ENCODE measurements at places on chromosomes 5 and 9.
A peak's percentile ranks its signal among the peaks of the same experiment; 100 is the strongest.

DNA sequence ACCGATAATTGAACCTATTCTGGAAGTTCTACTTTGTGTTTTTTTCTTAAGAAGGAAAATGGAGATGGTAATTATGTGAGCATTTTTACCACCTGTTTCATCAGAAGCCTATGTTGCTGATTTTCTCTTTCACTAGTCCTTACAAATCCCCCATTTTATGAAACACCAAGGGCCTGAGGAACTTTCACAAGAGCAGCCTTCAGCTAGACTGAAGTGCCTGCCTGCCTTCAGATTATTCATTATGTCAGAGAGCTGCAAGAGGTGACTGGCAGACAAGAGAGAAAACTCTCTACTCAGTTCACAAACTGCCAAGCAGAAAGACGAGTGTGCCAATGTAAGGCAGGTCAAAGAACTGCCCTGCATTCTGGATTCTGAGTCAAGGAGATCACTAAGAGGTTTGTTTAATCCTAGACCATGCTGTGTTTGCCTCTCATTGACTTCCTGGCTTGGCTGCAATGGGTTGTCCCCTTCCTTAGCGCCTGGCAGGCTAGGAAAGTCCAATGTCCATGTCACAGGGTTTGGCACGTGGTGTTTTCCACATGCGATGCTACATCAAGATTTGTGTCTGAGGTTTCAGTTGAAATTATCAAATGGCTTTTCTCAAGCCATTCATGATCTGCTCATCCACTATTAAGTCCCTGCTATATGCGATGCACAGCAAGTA lies 143.3 kb downstream of the CDC42SE2 start:
- DNase-seq, result no peak

DNA sequence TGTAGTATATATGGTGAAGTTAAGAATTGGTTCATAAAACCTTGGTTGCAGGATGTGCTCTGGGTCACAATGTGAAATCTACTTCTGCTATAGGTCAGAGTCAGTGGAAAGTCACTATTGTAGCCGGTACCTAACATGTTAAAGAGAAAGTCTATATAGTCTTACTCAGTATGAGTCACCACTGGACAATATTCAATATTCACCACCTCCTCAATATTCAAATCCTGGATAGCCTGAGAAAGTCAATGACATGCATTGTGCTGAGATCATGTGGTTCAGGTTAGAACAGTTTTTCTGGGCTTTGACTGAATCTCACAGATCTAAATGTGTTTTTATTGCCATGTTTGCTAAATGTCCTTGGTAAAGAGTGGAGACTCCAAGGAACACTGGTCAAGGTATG lies 108.8 kb downstream of the HMHB1 start:
- DNase-seq, result peak; percentile 56

DNA sequence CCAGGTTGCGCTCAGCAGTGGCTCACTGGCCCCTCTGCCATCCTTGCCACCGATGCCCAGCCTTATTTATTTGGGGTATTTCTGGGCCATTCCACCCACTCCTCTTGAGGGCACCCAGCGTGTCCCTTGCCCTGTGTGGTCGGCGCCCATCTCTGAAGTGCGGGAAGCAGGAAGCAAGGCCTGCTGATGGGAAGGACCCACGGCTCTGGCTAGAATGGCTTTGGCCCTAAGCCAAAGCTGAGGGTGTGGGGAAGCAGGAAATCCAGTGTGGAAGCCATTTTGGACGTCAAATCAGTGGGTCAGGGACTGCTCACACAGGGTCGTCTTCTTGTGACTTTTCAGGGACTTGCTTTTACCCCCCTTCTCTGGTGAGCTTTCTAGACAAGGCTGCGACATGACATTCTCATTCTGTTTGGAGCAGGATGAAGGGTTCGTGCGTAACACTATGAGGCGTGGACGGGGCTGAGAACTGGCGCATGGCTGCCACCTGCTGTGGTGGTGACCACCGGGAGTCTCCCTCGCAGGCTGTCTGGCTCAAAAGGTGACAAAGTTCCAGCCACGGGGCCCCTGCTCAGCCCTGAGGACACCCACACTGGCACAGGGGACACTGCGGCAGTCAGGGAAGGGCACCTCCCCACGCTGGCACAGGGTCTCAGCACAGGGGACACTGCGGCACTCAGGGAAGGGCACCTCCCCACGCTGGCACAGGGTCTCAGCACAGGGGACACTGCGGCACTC lies 50.7 kb upstream of the NKD2 start:
- DNase-seq, result no peak

- DNase-seq, result no peak
Observed at GRCh38 chr5:86664173-86664572, 46.4 kb downstream of the COX7C start.

DNA sequence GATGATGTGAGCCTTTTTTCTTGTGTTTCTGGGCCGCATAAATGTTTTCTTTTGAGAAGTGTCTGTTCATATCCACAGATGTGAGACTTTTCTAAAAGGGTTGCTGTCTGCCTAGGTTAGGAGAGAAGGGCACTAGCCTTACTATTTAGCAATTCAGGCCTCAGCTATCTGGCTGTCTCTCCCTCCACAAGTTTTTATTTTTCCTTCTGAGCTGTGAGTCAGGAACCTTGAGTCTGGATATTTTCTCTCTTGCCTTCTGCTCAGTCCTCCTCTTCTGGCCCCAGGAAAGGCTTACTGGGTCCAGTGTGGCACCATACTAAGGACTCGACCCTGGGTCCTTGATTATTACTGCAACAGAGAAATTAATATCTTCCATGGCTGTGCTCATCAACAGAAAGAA lies 187.6 kb downstream of the CSNK1G3 start:
- no peak for DNase-seq

DNA sequence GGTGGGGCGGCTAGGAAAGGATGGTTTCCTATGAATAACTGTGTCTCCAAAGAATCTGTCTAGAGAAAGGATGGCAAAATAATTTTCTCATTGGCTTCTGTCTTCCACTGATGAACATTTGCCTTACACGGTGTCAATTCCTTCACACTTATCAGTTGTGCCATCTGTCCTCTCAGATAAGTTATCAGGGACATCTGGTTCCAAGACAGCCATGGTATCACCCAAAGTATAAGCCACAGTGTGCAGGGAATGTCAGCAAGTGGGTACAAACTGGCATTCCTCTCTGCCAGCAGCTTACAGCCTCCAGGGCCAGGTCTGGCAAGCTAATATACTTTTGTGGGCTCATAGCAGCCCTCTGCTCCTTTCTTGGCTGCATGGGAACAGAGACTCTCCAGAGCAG lies 1092.0 kb downstream of the EFNA5 start:
- no peak for DNase-seq

DNA sequence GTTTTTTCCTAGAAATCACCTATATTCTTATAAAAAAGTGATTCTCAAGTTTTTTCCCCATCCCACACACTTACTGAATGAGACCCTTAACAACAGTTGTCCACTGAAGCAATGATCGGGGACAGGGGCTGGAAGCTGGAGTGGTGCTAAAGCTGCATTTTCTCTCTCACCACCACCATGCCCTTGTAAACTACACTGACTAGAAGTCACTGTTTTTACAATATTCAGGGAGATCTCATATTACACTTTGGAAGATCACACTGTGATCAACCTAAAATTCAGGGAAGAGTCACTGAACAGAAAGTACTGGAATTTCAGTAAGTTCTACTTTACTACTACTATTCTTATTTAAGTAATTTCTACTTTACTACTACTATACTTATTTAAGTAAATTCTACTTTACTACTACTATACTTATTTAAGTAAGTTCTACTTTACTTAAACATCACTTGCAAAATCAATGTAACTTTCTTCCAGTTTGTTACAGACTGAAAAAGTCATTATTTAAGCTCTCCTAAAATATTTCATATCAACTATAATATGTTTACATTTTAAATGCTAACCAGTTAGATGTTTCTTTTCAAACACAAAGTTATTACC lies 164.3 kb downstream of the AGTPBP1 start:
- DNase-seq, result no peak

DNA sequence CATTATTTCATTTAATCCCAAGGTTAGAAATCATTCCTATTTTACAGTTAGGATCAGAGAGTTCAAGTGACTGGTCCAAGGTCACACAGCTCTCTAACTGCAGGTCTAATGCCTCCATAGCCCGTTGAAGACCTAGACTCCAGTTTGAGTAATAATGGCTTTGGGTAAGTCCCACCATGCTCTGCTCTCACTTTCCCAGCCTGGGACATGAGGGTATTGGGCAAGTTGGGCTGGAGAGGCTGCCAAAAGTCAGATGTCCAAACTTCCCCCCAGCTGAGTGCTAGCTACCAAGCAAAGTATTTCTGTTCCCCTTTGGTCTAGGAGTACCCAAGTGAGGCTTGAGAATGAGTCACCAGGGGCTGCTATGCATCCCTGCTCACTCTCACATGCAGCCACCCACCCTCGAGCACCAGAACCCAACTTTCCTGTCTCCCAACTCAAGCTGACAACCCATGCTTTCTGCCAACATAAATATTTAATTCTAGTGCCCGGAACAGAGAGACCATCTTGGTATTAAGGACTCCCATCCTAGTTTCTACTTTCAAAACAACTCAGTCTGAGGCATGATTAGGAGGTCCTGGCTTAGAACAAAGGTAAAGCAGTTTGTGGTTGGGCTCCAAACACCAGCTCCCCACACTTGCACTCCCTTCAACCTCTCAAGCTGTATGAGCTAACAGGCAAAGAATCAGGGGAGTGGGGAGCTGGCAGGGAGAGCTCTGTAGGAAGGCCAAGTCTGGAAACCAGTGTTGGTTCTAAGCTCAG lies 236.5 kb upstream of the TRIM32 start:
- peak; percentile 78 for DNase-seq

DNA sequence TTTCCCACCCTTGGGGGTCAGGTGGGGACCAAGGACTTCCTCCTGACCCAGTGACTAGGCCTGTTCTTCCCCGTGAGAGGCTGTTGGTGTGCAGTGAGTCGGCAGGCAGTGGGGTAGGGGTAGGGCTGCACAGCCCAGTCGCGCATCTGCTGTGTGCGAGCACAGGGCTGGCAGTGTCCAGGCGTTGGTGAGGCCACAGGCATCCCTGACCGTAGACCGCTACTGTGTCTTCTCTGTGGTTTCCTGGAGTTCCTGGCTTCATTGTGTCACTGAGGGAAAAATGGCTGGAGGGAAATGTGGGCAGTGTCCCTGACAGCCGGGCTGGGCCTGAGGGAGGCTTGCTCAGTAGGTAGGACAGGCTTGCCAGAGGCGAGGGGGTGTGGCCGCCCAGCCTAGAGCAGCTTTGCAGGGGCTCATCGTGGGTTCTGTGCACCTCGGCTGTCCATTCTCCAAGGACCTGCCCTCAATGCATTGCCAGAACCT lies 95.4 kb downstream of the CACNA1B start:
- DNase-seq, result no peak

DNA sequence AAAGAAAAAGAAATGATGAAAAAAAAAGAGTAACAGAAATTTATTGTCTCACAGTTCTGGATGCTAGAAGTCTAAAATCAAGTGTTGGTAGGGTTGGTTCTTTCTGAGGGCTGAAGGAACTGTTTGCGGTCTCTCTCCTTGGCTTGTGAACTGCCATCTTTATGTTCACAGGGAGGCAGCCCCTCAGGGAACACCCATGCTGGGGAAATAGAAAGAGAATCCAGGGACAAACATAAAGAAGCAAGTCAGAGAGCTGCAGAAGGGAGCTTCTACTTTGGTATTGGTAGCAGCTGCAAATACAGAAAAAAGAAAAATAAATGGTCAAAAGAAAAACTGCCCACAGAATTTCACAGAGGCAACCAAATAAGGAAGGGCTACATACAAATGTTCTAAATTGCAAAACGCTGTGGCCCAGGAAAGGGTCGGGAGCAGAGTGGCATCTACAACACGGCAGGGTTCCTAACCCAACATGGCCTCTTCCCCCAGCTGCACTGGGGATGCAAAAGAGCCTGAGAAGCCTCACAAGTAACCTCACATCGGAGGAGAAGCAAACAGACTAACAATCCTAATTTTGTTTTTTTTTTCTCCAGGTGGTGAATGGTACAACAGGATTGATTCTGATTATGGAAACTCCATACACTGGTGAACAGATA lies 37.4 kb downstream of the ELOVL7 start:
- no peak for DNase-seq

- no peak for DNase-seq
Observed at GRCh38 chr9:90842996-90843395, 41.4 kb downstream of the SYK start.

- DNase-seq, result no peak
Observed at GRCh38 chr5:170533383-170533782, 29.6 kb downstream of the KCNIP1 start.

- peak; percentile 81 for DNase-seq
Observed at GRCh38 chr5:159878988-159879471, 37.3 kb upstream of the ADRA1B start.

GRCh38 chr5:144458216-144458615 lies 287.5 kb downstream of the KCTD16 start:
- no peak for DNase-seq

DNA sequence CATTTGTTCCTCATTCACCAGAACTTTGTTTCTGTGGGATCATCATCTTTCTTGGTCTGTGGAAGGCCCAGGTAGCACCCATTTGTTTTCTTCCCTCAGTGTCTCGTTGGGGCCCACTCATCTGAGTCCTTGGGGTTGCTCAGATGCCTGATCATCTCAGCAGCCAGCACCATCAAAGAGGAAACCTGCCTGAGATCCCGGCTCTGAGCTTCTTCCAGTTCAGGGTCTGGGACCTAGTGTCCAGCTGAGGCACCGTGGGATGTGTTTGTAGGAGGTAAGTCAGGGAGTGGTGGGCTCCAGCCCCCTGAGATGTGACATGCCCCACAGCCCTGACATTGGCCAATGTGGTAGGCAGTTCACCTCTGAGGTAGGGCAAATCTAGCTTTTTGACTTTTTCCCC lies 9.4 kb upstream of the CD180 start:
- DNase-seq, result no peak

DNA sequence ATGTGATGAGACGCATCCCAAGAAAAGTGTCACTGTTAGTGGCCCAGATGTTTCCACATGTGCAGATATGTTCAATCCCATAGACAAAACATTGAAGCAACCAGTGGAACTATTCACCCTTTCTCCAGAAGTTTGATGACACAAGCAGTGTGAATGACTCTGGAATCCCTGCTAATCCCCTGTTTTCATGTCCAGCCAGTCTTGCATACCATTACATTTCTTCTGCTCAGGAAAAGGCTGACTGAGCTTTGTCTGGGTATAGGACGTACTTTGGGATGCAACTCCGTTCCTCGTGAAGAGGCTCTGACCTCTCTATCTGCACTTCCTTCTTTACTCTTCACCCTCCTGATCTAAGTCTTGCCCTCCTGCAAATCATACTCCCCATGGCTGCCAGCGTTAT lies 172.4 kb downstream of the NTRK2 start:
- DNase-seq, result no peak

- peak; percentile 14 for DNase-seq
Observed at GRCh38 chr5:53616939-53617549, 56.6 kb downstream of the NDUFS4 start.

DNA sequence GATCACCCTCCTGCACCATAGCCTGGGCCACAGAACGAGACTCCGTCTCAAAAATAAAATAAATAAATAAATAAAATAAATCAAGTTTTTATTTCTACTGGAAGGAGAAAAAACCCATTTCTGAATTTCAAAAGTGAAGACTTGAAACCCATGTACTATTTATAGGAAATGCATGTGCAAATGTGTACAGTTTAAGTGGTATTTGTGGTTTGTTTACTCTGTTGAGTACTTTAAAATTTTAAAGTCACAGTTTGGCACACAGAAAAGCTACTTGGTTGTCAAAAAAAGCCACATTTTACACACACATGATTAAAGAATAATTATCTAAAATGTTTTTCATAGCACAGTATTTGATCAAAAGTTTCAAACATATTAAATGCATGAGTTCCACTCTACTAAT lies 43.6 kb downstream of the NR3C1 start:
- no peak for DNase-seq

Measured in iris pigment epithelial cell (primary cell).